ENCODE measurements at places on chromosomes 6 and 20.
A peak's percentile ranks its signal among the peaks of the same experiment; 100 is the strongest.

GRCh38 chr20:6178537-6178936 is 55.7 kb upstream of the FERMT1 start:
- DNase-seq: no peak

DNA sequence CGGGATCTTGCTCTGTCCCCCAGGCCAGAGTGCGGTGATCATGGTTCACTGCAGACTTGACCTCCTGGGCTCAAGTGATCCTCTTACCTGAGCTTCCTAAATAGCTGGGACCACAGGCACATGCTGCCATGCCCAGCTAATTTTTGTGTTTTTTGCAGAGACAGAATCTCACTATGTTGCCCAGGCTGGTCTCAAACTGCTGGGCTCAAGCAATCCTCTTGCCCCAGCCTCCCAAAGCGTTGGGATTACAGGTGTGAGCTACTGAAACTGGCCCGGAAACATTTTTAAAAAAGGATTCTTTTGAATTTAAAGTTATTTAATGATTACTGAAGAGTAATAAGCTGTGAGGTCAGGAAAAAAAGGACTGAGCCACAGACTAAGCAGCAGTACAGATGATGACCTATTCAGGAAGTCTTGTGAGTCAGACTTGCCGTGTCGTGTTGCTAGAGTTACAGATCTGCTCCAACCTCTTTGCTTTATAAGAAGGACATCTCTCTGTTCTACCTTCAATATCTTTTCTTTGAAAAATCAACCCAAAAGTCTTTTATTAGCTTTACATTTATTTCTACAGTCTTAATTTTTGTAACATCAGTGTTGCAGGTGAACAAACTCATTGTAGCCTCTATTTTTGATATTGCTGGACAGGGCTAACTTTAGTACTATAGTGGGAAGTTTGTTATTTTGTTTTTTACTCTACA is 108.7 kb downstream of the NCOA3 start:
- DNase-seq: peak; percentile 87

DNA sequence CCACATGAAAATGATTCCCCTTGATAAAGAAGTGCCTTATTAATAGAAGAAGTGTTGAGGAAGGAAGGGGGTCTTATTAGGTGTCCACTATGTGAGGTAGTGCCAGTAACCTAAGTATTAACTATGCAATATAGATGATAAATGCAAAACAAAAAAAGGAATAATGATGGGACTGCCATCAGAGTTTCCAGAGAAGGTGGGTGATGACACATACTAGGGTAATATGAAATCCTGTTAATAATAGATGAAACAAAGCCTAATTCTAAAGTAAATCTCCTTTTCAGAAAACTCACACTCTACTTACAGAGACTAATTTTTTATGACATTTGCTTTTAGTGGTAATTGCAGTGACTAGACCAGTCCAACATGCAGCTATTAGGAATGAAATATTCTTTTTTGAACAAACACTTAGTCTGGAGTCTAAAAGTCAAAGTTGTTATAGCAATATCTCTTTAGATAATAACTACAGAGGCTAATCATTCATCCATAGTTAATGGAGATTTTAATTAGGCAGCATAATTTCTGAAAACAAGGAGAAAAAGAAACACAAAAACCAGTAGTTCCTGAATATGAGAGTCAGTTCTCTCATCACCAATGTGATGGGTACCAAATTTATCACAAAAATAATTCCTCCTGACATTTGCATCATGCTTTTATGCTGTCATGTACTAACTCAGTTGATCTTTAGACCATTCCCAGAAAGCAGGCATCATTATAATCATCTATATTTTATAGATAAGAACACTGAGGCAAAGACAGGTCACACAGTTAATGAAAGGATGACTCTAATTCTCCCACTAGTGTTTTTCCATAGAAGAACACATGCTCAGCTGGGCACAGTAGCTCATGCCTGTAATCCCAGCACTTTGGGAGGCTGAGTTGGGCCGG is 208.8 kb upstream of the ARG1 start:
- DNase-seq: no peak

DNA sequence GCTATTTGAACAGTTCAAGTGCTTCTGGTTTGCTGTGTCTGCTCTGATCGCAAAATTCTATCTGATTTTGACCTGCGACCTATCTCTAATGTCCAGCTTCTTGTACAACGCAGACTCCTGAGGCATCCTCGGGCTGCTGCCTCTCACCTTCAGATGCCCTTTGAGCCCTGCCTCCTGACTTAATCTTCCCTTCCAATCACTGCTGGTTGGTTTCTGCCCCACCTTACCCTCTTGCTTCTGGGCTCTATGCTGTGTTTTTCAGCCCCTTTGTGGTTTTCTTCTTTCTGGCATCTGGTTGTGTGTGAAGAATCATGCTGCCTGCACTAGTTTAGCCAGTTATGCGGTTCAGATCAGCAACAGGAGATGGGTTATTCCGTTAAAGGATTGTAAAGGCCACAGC is 131.2 kb upstream of the THEMIS start:
- DNase-seq: no peak

- DNase-seq: no peak
Measured at GRCh38 chr6:161342039-161342438, 68.2 kb upstream of the AGPAT4 start.

GRCh38 chr6:167233490-167233889 is 57.6 kb upstream of the UNC93A start:
- DNase-seq: no peak

GRCh38 chr6:53608396-53608795 is 57.2 kb downstream of the KLHL31 start:
- DNase-seq: no peak

GRCh38 chr6:109059571-109060021 is 35.0 kb downstream of the SESN1 start:
- DNase-seq: peak; percentile 39

DNA sequence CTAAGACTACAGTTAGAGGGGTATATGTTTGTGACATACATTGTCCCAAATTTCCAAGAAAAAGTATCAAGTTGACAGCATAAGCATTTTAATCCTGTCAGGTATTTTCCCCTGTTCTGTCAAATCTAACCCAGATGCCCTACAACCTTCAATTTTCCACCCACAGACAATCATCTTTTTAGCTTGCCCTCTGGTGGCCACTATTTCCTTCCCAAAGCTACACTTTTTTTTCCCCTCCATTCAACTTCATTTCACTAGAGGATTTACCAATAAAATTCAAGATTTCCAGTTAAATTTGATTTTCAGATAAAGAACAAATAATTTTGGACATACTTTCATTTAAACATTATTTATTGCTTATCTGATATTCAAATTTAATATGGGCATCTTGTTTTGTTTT is 286.6 kb downstream of the TENT5A start:
- DNase-seq: peak; percentile 2

DNA sequence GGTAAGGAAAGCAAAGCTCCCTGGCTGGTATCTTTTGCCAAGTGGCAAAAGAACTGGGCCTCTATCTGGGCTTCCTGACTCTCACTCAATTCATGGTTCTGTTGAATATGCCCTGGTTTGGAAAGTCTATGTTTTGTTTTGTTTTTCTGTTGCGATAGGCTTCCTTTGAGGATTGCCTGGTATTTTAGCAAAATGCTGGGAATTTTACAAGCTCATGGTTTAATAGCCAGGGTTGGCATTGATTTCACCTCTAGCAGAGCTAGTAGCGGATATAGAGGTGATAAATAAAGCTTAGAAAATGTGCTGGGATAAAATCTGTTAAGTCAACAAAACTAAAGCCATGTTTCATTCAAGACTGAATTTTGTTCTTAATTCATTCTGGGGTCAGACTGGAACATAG is 109.9 kb downstream of the RNF144B start:
- DNase-seq: no peak

GRCh38 chr6:126054802-126055201 is 68.5 kb downstream of the TRMT11 start:
- DNase-seq: no peak

- DNase-seq: no peak
Measured at GRCh38 chr6:126195625-126196236, 144.2 kb upstream of the CENPW start.

GRCh38 chr20:63778034-63778752 is 38.6 kb downstream of the SLC2A4RG start:
- no peak for DNase-seq
